ENCODE measurements at places on chromosomes 12 and 14.

DNA sequence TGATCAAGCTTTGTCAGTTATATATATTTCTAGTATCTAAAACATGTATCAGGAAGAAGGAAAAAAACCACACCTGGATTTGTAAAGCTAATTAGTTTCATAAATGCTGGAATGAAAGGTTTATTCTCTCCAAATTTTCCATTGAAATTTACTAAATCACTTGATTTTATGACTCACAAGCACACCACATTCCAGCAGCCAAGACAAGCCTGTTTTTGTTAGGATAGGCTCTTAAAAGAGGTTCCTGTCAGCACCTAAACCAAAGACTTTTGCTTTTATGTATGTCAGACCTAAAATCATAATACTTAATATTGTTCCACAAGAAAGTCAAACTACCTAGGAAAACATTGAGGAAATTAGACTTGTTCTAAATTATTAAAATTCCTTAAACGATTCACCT is 85.3 kb upstream of the PAWR start:
- DNase-seq = no peak

GRCh38 chr12:124917135-124917840 is 2.8 kb upstream of the UBC start:
- DNase-seq = peak; percentile 75

GRCh38 chr14:23382276-23382675 is 5.4 kb downstream of the CMTM5 start:
- no peak for DNase-seq

DNA sequence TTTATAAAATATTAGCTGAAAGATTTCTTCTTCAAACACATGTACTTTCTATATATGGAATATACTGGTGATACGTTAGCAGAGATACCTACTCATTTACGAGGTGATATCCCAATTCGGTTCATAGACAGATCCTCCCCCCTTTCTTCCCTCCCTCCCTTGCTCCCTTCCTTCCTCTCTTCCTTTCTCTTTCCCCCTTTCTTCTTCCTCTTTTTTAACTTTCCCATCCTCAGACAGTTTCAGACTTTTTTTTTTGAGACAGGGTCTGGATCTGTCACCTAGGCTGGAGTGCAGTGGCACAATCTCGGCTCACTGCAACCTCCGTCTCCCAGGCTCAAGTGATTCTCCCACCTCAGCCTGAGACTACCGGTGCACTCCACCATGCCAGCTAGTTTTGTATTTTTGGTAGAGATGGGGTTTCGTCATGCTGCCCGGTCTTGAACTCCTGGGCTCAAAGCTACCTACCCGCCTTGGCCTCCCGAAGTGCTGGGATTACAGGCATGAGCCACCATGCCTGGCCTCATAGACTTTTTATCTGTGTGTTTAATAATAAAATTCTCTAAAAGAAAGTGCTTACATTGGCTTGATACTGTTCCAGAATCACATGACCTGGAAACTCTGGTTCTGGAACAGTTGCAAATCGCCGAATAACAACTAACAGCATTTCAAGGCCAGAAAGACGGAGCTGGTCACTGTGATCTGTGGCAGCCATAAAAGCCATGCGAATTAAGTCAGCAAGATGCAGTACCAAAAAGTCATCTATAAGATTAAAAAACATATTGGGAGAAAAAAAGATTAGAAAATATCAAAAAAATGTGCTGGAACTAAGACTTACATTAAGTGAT is 99.2 kb downstream of the HEATR5A start:
- DNase-seq = no peak

DNA sequence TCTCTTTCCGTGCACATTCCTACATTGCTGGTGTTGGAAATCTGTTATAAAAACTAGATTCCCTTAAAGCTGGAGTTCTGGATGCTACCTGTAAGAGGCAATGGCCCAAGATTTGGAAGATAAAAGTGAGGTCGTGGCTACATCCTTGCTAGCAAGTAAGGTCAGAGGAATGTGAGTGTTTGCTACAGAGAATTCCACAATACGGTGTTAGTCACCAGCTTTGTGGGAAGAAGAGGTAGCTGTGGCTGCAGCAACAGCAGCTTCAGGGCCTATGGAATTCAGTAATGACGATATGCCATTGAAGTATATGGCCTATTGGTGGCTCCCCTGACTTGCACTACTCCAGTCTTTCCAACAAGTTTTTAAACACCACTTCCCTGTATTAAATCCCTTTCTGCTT is 227.7 kb upstream of the TMEM260 start:
- DNase-seq = no peak

DNA sequence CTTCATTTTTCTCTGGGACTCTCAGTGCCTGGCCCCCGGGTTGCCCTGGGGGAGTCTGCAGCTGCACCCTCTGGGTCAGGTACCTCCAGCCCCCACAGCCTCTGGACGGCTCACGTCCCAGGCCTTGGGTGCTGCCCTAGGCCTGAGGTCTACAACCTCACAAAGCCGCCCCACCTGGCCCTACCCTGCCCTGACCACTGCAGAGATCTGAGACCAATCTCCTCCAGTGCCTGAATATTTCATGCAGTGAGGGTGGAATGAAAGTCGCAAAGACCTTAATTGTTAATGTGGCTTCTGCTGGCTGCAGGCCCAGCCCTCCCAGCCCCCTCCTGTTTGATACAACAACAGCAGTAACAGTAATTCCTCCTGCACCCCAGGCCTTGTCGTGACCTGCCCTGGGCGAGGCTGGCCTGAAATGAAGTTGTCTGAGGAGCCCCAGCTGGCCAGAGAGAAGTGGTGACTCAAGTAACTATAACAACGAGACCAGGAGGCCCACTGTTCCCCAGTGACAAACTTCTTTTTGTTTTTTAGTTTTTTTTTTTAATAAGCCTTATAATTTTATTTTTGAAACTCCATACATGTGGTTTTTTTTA is 8.8 kb upstream of the CCDC85C start:
- DNase-seq = no peak

DNA sequence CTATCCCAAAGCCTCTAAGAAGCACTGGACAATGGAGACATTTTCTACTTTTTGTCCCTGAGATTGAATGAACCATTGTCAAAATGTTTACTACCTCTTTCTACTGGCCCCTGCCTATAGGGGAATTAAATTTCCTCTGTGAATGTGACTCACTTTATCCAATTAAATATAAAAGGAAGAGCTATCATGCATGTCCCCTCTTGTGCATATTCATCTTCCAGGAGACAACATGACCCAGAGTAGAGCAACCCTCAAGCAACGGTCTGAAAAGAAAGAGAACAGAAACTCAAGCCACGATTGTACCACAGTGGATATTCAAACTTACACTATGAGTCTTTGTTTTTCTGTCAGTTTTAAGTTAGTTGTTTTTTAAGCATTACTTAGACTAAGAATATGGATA is 938.4 kb upstream of the ATXN7L3B start:
- DNase-seq = no peak

All from stimulated activated CD4-positive, alpha-beta T cell treated with anti-CD3 and anti-CD28 coated beads, Interleukin-1b, Interleukin-23, amount 100 ng/mL, for 1 hour (primary cell).